LHCN-M2 (cell line): ENCODE measurements at places on chromosomes 7 and 10.

DNA sequence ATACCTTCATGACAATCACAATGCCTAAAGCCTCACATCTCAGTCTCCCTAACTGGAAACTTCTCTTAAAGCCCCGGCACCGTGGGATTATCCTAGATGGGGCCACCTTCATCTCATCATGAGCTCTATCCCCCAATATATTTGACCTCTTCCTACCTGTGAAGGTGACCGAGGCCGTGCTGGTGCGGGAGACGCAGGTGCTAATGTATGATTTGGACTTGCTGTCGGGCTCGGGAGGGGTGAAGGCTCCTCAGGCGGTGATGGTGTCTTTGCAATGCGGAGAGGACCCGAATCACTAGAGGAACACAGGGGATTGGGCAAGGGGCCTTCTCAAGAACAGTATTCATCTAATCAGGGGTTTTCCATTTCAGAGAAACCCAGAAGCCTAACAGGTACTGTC lies 168.4 kb downstream of the AMPH start:
- no peak for DNase-seq

GRCh38 chr7:156993021-156993924 lies 17.2 kb downstream of the MNX1 start:
- DNase-seq: no peak

DNA sequence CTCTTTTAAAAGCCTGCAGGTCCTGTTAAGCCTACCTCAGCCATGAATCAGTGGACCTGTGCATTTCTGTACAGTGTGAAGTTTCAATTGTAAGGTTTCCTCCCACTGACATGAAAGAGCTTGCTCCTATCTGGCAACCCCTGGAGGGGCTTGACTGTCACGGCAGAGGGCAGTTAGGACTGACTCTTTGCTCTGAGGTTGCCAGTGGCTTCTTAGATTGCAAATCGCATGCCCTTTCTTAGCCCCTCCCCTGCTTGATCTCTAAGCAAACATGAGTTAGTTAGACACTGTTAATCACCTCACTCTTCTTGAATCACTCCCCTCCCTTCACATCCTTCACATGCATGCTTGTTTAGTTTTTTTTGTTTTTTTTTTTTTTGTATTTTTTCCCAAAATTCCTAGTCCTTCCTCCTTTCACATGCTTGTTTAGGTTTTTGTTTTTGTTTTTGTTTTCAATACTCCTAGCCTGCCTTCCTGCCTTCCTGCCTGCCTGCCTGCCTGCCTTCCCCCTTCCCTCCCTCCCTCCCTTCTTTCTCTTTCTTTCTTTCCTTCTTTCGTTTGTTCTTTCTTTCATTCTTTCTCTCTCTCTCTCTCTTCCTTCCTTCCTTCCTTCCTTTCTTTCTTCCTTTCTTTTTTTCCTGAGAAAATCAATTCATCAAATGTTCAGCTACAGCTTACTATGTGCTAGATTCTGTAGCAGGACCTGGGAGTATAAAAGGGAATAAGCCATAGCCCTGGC lies 6.0 kb upstream of the HIPK2 start:
- DNase-seq: no peak

DNA sequence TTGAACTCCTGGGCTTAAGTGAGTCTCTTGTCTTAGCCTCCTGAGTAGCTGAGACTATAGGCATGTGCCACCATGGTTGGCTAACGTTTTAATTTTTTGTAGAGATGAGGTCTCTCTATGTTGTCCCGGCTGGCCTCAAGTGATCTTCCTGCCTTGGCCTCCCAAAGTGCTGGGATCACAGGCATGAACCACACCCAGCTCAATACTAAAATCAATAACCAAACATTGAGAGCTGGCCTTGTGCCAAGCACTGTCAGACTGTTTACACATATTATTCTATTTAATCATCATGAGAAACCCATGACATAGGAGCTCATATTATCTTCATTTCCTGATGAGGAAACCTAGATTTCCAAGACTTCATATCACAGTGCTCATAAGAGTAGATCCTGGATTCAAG lies 251.2 kb downstream of the BAMBI start:
- no peak for DNase-seq

DNA sequence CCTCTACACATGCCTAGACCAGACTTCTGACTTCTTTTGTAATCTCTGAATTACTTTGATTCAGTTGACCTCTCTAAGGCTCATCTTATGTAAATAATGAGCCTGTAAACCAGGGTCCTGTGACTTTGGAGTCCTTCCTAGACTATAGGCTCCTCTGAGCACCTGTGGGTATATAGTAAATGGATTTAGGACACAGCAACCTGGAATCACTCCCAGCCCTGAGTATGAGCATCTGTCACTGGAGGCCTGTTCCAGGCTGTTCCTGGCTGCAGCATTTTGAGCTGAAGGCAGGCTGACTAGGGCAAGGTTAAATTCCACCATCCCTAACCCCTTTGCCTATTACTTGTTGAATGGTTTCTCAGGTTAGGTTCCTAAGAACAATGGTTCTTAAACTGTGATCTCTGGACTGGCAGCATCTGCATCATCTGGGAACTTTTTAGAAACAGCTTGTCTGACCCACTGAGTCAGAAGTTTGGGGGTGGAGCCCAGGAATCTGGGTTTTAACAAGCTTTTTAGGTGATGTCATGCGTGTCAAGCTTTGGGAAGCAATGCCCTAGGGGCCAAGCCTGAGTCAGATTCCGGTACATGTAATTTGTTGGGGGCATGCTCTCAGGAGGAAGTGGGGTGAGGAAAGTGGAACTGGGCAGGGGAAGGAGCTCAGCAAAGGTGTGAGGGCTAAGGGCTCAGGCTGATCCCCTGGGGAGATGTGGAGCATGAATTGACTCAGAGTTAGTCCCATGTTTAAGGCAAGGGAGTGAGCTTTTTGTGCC lies 28.2 kb downstream of the MINDY4 start:
- DNase-seq: peak; percentile 96

GRCh38 chr7:106369352-106369751 lies 84.6 kb upstream of the NAMPT start:
- DNase-seq: peak; percentile 97

DNA sequence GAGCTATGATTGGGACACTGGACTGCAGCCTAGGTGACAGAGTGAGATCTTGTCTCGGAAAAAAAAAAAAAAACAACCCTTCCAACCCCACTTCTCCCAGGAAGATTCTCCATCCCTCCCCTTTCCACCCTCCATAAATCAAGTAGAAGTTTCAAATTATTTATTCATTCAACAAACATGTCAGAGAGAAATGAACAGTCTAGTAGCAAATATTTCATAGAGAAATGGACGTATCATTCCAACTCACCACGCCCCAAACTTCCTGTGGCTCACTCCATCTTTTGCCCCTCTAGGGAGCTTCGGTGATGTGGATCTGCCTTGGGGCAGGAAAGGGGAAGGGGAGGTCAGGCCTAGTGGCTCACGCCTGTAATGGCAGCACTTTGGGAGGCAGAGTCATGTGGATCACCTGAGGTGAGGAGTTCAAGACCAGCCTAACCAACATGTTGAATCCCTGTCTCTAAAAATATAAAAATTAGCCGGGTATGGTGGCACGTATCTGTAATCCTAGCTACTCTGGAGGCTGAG lies 638 bp upstream of the TRAPPC14 start:
- peak; percentile 49 for DNase-seq

- DNase-seq: no peak
Observed at GRCh38 chr7:101021703-101022102, 1.8 kb downstream of the MUC17 start.

DNA sequence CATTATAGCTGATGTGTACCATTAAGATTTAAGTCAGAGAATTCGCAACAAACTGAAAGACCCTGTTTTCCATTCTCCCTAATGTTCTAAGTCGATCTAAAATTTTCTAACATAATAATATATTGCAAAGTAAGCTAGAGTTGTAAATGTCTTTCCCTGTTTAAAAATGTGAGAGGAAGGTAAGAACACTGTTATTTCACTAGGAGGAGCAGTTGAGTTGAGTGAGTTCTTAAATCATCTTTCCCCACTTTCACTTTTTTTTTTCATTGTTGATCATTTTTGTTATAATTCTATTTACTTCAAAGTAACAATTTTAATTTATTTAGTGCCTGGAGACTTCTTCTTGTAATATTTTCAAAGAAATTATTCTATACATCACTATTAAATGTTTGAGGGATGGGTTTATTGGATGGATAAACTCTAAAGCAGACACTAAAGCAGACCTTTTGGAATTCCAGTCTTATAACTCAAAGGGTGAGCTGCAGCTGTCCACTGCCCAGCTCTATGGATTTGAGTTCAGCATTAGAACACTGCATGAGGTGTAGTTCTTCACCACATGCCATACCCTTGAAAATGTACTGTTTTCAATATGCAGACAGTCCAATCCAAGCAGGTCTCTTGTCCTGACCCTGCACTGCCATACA lies 181.3 kb upstream of the FZD1 start:
- peak; percentile 63 for DNase-seq

DNA sequence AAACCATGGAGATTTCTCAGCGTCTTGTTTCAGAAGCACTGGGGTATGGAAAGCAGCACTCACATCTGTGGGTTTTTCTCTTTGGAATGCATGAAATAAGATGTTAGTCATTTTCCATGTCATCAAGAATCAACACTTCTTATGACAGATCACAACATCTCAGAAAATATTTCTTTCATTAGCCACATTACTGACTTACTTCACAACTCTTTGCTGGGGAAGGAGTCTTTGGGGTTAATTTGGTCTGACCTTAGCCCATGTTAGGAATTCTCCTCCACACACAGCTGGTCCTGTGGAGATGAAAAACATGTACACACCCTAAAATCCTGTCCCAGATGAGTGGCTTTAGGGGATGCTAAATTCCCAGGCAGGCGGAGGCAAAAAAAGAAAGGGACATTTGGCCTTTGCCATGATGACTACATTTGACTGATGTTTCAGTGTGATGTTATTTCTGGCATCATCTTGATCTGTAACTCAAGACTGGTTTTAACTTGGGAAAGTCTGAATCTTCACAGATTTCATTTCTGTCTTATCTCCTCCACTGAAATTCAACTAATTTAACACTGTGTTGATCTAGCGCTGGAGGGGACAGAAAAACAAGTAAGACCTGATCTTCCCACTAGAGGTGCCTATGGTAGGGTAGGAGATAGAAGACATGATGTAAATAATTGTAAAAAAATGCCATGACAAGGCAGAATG lies 363.2 kb downstream of the PRPF18 start:
- DNase-seq: peak; percentile 96

DNA sequence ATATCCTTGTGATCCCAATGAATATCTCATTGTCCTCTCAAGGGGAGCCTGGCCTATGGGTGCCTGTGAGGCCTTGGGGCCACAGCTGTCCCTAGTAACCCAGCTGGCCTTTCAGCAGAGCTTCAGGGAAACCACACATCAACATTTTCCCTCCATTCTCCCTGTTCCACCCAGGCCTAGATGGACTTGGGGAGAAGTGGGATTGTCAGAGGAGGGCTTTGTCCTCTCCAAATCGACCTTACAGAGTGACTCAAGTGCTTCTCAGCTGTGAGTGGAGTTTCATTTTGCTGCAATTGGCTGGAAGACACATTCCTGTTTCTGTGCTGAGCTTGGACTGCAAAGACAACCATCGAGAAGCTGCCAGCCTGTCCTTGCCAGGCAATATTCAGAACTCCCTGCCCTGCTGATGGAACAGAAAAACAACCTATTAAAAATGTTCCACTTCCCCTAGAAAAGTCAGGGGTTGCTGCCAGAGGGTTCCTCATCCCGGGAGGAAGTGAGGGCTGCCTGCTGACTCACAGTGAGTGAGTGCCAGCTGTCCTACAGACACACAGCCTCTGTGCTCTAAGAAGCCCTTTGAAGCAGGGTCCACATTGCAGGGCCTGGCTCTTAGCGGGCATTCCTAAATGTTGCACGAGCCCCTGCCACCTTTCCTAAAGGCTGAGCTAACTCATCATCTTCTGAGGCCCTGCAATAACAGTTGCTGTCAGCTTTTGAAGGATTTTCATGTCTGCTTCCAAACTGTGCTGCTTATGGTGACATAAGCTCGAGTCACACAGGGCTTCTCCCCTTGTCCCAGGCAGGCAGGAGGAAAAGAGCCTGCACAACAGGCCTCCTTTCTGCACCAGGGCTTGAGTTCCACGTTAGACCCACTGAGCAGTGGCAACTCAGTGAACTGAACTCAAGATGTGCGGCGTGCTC lies 20.5 kb downstream of the STRA8 start:
- DNase-seq: peak; percentile 95

DNA sequence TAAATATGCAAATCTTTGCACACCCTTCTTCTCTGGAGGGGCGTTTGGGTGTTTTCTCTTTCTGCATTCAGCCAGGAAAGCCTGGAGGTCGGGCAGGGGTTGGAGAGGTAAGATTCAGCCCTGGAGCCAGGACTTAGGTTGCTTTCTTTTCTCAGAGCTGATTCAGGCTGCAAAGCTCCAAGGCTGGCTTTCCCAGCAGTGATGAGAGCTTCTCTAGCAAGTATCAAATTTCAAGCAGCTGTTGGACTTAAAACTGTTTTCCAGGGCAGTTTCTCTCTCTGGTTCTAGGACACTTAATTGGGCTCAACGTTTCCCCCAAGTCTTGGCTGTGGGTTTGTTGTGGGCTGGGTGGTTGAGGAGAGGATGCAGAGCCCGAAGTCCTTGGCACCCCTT lies 608 bp downstream of the AKR1B10 start:
- peak; percentile 94 for DNase-seq

DNA sequence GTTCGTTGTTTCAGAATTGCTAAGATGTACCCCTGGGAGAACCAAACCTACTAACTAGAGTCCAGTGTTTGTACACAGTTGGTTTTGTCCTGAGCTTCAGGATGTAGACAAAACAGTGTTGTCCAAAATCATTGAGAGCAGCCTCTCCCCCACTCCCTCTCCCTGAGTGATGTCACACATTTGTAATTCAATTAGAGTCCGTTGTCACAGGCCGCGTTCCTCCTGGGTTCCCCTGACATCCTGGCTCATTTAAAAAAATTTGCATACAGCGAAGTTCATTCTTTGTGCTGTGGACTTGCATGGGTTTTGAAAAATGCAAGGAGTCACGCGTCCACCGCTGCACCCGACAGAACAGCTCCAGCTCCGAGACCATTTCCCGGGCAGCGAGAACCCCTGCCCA lies 10.3 kb downstream of the GRIFIN start:
- DNase-seq: no peak

- DNase-seq: peak; percentile 67
Observed at GRCh38 chr10:77837248-77837924, 89.2 kb downstream of the DLG5 start.

GRCh38 chr7:26447116-26447515 lies 155.5 kb downstream of the SNX10 start:
- no peak for DNase-seq

DNA sequence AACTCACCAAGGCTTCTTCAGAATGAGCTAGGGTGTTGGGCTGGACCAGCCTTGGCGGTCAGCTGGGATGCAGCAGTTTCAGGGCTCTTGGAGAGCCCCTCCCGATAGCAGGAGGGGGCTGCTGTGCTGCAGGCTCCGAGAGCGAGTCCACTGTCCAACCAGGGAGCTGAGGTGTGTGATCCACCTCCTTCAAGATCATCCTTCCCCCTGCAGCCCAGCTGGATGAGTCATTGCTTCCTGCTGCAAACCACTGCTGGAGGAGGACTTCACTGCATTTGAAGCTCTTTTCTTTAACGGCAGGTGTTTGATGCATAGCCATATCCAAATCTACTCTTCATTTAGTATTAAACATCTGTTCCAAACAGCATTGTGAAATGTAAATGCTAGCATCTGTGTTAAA lies 54.2 kb upstream of the EBF3 start:
- peak; percentile 54 for DNase-seq
